ENCODE measurements at places on chromosomes 16 and 17.

GRCh38 chr16:84686707-84687298 lies 13.0 kb upstream of the USP10 start:
- no peak for DNase-seq

DNA sequence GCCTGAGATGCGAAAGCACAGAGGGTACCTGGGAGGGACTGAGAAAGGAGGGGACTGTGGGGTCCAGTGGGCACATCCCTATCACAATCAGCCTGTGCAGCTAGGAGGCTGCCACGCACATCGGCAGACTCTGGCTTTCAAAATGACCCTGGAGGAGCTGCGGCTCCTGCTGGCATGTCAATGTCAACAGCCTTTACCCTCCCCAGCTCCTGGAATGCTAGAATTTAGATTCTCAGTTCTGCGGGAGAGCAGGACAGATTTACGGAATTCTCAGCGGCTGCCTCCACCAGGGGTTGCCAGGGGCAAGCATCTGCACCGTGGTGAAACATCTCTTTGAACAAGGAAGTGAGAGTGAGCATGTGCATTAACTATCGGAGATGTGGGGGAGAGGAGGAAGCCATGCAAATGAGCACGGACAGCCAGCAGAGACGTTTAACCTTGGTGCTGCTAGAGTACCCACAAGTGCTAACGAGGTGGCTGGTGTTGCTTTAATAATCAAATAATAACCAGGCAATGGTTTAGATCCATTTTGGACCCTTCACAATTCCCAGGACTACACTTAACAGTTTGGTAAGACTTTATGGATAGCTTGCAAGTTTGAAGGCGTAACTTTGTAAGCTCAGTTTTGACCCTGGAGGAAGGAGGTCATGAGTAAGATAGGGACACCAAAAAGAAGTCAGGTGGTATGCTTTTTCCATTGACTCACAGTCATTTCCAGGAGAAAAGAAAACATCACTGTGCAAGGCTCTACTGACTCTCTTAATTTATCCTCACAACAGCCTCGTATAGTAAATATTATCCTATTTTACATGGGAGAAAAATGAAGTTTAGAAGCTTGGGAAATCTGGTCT lies 54.1 kb downstream of the XYLT1 start:
- peak; percentile 54 for DNase-seq

DNA sequence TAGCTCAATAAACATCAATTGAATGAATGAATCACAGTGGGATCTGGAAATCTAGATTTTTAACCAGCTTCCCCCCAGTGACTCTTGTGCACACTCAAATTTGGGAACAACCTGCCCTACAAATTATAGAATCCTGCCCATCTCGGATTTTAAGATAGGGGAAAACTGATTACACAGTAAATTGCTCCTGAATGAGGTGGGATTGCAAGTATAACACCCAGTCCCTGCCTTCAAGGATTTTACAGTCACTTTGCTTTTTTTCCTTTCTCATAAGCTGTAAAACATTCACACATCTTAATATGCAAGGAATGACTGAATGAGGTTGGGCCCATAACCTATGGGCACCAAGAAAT lies 48.5 kb downstream of the TEKT5 start:
- no peak for DNase-seq

DNA sequence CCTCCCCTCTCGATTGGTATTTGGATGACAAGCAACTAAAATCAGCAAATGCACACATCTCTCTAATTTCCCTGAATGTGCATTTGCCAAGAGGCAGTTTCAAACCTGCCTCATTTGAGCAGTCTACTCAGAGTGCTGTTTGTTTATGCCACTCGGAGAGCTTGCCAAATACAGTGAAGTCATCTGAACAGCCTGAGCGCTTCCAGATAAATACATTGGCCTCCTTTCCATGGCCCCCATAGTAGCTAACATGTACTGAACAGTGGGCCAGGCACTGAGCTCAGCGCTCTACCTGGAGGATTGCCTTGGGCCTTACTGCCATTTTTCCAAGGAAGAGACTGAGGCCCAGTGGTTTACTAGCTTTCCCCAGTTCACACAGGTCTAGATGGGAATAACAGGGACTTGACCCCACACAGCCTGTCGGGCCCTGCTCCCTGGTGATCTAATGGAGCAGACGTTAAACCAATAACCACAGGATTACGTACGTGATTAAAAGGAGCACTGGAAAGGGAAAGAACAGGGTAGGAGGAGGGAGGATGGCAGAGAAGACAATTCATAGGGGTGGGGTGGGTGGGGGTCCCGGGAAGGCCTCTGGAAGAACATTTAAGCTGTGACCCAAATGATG lies 18.7 kb upstream of the ANKRD40CL start:
- no peak for DNase-seq

DNA sequence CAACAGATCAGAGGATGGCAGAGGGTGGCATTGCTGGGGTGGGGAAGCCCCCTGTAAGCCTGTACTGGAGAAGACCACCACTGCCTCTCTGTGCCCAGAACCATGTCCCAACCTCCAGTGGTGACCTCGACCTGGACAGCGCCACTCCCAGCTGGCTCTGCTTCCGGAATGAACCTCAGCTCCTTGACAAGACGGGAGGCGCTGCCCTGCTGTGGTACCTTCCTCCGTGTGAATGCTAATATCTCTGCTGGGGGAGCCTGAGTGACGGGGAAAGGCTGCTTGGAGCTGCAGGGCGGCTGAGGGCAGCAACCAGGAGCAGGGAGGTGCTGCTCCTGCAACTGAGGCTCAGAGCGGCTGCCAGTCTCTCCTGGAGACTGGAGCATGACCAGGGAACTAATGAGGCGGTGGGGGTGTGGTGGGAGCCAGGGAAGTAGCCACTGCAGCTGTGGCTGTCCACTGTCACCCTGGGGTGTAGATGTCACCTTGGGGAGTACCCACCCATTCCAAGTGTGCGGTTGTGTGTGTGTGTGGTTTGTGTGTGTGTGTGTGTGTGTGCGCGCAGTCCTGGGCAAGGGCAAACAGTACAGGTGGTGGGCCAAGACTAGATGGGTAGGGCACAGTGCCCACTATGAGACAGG lies 6.2 kb downstream of the PRCD start:
- no peak for DNase-seq

DNA sequence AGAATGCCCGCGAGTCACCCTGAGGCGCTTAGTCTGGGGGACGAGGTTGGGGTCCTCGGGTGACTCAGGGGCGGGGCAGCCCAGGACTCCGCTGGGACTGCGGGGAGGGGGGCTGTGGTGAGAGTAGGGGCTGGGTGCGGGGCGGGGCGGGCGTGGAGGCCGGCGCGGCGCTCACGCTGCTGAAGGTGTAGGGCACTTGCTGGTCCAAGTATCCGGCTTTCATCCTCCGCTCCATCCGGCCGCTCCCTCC lies 832 bp downstream of the ETV4 start:
- peak; percentile 34 for DNase-seq

DNA sequence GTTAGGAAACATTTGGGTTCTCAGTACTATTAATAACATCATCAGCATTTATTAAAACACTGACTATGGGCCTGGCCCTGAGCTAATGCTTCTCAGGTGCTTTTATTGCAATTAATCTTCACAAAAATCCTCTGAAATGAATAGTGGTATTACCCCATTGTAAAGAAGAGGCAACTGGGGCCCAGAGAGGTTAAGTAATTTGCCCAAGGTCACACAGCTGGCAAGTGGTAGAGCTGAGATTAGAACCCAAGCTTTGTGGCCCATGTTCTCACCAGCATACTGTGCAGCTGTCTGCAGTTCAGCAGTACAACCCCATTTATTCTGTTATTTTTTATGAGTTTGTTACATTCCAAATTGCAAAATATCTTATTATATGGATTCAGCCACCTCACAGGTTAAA lies 82.3 kb downstream of the TBC1D16 start:
- DNase-seq: no peak

- no peak for DNase-seq
These were observed 31.2 kb downstream of the CIBAR2 start for GRCh38 chr16:85081038-85081437.

DNA sequence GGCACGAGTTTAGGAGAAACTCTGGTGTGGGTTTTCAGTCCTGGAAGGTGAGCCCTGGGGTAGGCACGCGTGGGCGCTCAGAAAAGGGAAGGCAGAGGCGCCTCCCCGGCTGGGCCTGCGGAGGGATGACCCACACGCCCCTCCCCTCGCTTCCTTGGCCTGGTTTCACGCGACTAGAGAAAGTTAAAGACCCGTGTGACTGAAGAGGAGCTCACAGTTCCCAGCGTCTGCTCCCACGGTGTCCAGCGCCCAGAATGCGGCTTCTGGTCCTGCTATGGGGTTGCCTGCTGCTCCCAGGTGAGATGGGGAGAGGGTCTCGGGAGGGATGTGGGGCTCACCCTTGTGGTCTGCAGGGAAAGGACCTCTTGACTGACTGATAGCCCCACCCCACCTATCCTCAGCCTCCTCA lies at the start of gene CD300LG:
Gene CD300LG (plus strand): TSS at position 214 of the 409 bp plus-strand sequence. CDS start 41 bp downstream, at position 255.
- DNase-seq: no peak

- DNase-seq: peak; percentile 74
These were observed 6.1 kb downstream of the NOD2 start for GRCh38 chr16:50699326-50700159.

DNA sequence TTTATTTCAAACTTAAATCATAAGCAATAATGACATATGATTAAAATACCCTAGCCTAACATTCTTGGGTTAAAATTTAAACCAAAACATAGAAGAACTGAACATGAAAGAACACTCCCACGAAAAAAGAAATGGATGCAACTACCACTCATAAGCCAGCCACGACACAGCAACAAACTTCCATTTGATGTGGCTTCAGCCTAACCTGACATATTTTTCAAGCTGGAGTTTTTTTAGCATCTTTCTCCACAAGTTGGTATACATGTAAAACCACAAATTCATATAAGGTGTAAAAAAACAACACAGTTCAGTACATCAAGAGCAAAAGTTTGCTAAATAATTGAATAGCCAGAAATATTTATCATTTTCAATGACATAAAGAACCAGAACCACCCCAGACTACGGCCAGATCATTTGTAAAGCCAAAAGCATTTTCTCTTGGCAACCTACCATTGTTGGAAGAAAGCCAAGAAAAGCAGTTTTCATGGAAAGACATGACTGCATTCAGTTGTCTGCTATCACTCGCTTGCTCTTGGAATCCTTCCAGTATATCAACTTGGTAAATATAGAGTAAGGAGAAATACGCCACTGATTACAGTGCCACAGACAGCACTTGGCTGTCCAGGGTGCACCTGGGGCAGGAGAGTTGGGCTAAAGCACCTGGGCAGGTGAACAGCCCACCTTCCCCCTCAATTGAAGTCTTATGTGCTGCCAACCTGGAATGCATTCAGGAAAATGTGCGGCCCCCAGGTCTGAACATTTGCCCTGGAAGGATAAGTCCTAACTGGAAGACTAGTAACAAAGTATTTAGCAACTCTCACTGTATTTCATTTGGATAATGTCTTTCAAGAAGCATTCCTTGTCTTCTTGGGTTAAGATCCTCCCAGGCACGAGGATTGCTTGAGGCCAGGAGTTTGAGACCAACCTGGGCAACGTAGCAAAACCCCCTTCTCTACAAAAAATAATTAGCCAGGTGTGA lies 60.5 kb downstream of the CREBBP start:
- no peak for DNase-seq

GRCh38 chr16:74078511-74079231 lies 217.9 kb upstream of the PSMD7 start:
- no peak for DNase-seq

- DNase-seq: no peak
These were observed 16.2 kb downstream of the LUC7L start for GRCh38 chr16:212999-213398.

DNA sequence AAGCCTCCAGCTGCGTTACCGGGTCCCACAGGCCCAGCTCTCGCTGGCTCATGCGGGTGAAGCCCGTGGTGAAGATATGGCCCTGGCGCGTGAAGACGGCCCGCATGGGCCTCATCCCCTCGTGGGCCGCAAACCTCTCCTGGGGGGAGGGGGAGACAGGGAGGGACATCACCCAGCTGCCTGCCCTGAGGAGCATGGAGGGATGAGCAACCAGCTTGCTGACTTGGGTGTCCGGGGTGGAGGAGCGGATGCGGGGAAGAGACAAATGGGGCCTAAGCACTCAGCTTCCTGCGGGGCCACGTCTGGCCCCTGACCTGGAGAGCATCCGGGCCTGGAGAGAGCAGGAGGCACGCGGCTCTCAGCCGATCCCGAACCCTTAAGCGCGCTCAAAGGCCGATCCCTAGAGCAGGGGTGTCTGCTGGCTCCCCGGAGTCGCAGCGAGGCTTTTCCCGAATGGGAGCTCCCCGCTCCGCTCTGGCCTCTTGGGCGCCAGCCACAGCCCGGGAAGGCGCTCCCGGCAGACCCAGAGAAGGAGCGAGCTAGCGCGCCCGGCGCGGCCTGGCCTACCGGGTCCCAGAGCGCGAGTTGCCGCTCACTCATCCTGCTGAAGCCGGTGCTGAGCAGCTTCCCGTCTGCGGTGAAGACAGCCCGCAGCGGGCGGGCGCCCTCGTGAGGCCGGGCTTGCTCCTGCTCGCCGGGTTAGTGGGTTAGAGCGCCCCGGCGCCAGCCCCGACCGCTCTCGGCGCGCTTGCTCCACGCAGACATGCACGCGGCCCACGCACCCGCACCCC lies 5.0 kb downstream of the CORO6 start:
- DNase-seq: peak; percentile 91

GRCh38 chr16:20939611-20940010 lies 39.0 kb downstream of the LYRM1 start:
- no peak for DNase-seq

DNA sequence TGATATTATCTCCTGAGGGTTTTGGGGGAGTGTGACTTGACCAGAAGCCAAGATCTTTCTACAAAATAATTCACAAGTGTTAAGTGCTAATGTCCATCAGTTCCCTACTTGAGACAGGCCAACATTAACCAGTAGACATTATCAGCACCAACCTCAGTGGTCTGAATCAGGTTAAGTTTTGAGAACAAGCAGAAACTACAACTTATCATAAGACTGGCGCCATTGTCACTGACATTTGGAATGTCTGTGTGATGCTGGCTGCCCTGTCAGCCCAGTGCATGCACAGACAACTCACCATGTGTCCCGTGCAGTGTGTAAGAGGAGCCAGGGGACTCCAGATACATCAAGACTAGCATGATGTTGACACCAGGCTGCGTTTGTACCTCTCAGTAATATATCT lies 76.8 kb downstream of the CCDC182 start:
- no peak for DNase-seq

DNA sequence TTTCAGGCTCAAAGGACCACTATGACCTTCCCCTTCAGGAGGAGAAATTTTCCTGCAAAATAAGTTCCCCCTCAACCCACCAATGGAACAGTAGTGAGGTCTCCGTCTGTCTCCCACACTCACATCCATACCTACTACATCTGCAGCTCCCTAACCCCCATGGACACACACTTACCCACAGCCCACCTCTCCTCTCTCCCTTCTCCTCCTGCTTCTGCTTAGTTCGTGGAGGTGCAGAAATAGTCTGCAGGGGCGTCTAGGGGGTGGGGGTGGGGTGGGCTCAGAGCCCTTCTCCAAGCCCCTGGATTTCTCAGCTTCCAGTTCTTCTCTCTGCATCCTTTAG lies 8.9 kb downstream of the HOXB4 start:
- DNase-seq: no peak

GRCh38 chr17:30780343-30780742 lies 44.1 kb downstream of the CRLF3 start:
- DNase-seq: peak; percentile 29

GRCh38 chr17:12421646-12422306 lies 243.9 kb upstream of the MYOCD start:
- DNase-seq: no peak

- no peak for DNase-seq
These were observed 19.6 kb upstream of the MFSD6L start for GRCh38 chr17:8818654-8819330.

- DNase-seq: no peak
These were observed 42.8 kb downstream of the PRAC1 start for GRCh38 chr17:48679385-48680096.

- no peak for DNase-seq
These were observed 12.9 kb downstream of the ITGAX start for GRCh38 chr16:31367853-31368252.

All from stimulated activated CD4-positive, alpha-beta T cell treated with anti-CD3 and anti-CD28 coated beads, Interleukin-2, amount 100 ng/mL, for 24 hours (primary cell).